ENCODE measurements at places on chromosomes 12 and 14.

GRCh38 chr12:124532331-124532750 lies 35.1 kb downstream of the NCOR2 start:
- DNase-seq: no peak

GRCh38 chr12:16385782-16386646 lies 38.6 kb downstream of the MGST1 start:
- peak; percentile 85 for DNase-seq

- no peak for DNase-seq
Observed at GRCh38 chr12:108004319-108004718, 124.8 kb upstream of the WSCD2 start.

DNA sequence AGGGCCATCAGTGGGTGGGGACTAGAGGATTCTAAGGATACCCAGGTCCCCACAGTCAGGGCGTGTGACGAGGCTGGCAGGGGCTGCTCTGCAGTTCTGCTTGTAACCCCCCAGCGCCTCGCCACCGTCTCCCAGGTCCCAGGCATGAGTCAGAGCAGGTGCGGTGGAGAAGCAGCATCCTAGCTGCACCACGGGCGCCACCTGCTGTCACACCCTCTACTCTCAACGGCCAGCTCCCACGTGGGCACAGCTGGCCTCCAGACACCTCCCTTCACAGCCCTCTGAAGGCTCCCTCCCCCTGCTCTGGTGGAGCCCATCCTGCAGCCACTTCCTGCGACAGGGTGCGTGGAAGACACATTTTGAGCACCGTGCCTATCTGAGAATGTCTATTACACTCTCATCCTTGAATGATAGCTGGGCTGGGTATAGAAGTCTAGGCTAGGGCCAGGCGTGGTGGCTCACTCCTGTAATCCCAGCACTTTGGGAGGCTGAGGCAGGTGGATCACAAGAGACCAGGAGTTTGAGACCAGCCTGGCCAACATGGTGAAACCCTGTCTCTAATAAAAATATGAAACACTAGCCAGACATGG lies 6.9 kb upstream of the NUDT14 start:
- no peak for DNase-seq

All from fibroblast of the aortic adventitia (primary cell).